Muscle of arm (tissue), 14 donors: ENCODE measurements at places on chromosomes 12 and 14.

DNA sequence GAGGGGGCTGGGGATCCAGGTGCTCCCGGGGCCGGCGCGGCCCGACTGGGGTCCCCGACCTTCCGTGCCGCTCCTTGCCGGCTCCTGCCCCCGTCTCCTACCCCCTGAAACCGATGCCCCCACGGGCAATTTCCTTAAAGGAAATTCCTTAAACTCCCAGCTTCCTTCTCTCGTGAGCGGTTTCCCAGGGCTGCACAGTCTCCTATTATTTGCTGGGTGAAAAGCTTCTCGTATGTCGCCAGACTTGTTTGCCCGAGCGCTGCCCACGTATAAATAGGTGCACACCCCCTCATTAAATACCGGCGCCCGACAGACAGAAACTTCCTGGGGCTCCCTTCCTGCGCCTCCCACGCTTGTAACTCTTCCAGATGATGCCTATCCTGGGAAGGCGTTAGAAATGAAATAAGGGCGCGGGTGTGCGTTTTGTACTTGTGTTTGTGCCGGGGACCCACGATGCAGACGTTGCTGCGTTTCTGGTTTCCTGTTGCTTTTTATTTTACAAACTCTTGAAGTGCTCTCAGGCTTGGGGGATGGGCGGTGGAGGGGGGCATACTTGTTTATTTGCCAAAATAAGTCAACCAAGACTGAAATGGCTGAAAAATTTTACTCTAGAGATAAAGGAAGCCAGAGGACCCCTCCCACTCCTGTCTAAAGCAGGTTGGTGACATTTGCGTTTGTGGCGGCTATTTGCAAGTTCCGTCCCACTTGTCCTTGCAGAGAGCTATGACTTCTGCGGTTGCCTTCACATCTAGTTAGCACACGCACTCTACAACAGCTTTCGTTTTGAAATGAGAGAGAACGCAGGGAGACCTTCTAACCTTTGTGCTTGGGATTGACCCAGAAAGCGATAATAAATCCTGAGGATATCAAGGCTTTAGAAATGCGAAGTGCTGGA, 1.0 kb downstream of the HIP1R start:
- no peak for DNase-seq

- no peak for DNase-seq
Measured at GRCh38 chr12:77402716-77403115, 337.3 kb upstream of the E2F7 start.

DNA sequence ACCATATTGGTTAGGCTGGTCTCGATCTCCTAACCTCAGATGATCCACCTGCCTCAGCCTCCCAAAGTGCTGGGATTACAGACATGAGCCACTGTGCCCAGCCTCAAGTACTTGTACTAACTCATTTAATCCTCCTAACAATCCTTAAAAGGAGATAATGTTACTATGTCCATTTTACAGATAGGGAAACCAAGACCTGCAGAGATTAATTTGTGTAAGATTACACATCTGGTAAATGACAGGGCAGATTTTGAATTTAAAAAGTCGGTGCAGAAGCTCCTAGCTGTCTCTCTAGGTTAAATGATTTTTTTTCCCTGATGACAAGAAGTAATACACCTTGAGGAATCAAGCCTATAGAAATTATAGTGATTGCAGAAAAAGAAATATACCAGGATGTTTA, 13.7 kb upstream of the HECTD1 start:
- no peak for DNase-seq

DNA sequence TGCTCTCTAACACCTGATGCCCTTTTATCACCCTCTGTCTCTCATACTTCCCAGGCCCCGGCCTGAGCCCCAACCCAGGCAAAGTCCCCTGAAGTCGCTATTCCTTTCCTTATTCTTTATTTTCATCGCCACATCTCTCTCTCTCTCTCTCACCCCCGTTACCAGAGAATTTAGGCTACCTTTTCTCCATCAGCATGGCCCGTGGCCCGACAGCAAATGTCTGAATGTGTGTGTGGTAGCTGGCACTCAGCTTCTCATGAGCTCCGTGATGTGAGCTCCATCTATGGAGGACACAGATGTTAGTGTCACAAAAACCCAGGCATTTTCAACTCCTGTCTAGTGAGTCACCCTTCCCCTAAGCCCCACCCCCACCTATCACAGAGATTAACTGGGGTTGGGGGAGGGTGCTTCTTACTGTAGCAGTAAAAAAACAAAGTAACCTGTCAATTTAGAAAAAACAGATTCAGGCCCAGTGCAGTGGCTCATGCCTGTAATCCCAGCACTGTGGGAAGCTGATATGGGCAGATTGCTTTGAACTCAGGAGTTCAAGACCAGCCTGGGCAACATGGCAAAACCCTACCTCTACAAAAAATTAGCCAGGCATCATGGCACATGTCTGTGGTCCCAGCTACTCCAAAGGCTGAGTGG, 53.8 kb downstream of the VCPKMT start:
- DNase-seq, result no peak

DNA sequence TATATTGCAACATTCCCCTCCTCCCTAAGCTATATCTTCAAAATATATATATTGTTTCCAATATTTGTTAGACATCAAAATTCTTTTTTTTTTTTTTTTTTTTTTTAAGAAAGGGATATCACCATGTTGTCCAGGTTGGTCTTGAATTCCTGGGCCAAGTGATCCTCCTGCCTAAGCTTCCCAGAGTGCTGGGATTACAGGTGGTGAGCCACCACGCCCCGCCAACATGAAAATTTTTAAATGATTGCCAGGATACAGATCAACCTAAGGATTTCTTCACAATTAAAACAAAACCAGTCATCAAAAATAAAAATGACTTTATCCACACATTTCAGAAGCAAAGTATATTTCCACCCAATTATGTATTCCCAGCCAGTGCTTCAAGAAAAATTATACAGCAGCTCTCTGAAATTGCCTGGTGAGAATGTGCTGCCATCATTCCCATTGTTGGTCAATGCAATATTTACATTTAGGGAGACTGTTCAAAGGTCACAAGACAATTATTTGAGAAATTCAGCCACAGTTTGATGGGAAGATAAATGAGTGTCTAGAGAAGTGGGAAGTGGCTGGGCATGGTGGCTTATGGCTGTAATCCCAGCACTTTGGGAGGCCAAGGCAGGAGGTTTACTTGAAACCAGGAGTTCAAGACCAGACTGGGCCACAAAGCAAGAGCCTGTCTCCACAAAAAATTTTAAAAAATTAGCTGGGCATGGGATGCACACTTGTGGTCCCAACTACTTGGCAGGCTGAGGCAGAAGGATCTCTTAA, 141.7 kb upstream of the AMIGO2 start:
- no peak for DNase-seq

- no peak for DNase-seq
Measured at GRCh38 chr12:28742791-28743190, 406.3 kb upstream of the FAR2 start.

- peak; percentile 25 for DNase-seq
Measured at GRCh38 chr12:122366685-122367475, 55.6 kb downstream of the CLIP1 start.

DNA sequence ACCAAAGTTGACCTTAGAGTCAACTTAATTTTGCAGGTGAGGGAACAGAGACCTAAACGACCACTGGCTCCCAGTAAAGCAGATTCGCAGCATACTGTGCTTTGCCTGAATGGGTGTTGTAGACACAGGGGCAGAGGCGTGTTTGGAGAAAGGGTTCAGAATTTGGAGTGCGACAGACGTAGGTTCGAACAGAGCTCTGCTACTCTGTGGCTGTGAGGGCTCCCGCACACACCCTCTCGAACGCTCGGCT, 243 bp upstream of the TOMM20L start:
- DNase-seq, result no peak

- no peak for DNase-seq
Measured at GRCh38 chr14:104119119-104119487, 19.3 kb upstream of the KIF26A start.

DNA sequence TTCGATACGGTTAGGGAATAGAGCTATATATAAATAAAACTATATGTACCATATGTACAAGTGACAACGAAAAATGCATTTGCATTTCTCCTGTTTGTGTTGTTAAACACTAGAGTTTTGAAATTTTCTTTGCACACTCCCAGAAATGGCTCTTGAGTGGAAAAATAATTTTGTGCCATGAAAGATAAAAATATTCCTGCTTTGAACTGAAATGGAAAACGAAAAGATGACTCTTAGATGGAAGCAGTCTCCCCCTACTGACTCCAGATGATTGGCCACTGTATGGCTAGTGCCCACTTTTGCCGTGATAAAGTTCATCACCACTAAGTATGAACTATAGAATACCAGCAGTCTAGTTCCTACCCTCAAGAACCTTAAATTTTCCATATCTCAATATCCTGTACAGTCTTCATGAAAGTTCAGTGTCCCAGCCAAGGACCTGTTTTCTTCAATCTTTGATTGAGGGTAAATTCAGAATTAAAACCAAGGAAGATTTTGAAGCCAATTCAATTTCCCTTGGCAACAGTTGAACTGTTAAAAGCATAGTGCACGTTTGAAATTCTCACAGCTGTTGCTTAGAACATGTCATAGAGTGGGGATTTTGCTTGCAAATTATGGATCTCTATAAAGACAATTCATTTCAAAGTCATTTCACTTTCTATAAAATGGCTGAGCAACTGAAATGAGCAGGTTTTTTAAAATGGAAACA, 1.6 kb upstream of the PPP2R5E start:
- no peak for DNase-seq

DNA sequence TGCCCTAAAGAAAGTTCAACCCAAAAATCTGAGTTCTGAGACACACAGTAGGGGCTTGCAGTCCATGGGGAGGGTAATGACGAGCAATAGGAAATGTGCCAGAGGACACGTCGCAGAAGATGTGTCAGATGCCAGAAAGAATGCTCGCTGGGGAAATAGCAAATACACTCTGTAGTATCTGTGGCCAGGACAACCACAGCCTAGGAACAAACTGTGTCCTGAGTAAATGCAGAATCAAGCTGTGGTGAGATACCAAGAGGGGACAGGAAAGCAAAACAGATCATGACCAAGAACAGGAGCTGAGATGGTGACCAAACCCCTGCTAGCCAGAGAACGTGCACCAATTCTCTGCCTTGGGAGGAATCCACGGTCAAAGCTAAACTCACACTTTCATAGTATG, 9.1 kb downstream of the CRACR2A start:
- DNase-seq, result no peak

DNA sequence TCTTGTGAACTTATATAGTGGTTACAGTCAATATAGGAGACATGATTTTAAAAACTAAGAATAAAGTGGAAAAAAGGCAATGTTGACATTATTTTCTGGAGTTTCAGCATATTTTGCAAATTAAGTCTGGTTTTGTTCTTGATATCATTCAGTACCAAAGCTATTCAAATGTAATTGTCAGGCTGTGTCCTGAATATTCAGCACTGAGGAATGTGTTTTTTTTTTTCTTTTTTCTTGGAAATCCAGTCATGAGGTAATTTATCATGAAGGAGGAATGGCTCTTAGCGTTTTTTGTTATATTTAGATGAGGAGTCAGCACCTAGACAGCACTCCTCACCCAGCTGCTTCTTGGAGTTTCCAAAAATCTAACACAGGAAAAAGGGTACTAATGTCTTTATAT, 225.5 kb downstream of the CCDC91 start:
- peak; percentile 6 for DNase-seq

- DNase-seq, result no peak
Measured at GRCh38 chr12:92473564-92473963, 229.2 kb upstream of the PLEKHG7 start.

DNA sequence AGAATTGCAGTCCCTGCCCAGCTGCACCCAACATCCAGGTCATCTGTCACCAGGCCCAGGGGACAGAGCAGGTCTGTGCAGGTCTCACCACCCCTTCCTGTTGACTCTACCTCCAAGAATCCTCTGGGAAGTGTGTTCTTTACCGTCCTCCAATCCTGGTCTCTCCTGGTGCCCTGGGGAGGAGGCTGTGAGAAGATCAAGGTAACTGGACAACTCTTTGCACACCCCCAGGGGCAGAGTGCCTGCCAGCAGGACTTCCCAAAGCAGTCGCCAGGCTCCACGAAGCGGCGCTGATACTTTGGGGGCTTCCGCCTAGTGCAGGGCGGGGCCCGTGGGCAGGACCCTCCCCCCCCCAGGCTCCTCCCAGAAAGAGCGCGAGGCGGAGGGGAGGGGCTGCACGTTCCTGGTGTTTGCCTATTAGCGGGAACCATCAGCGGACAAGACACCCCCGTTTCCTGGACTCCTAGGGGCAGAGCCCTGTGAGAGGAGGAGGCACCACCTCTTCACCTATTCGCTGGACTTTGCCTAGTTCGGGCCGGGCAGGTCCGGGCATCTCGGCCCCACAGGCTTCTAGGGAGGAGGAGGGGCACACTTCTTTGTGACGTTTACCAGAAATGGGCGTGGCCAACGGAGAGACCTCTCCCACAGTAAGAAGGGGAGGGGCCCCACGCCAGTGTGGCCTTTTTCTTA, 918.0 kb downstream of the AACS start:
- peak; percentile 84 for DNase-seq

- DNase-seq, result peak; percentile 40
Measured at GRCh38 chr12:31234955-31235867, 90.7 kb downstream of the SINHCAF start.

DNA sequence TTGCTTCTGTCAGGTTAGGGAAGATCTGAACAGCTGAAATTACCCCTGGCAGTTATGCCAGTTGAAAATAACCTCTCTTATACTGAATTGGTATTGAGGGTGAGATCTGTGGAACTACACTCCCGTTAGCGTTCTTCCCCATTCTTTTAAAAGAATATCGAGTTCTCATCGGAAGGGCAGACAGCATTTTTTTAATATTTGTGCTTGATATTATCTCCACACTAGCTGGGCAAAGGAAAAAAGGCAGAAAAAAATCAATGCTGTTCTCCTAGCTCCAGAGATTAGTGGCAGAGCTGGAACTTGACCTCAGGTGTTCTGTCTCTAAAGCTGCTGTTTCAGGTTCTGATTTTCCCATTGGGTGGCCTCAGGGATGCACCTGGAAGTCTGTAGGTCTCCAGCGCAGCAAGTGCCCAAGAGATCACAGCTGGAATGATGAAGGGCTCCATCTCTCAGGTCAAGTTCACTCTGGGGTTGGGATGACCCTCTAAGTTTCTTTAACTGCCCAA, 67.5 kb downstream of the SLC38A1 start:
- DNase-seq, result no peak

DNA sequence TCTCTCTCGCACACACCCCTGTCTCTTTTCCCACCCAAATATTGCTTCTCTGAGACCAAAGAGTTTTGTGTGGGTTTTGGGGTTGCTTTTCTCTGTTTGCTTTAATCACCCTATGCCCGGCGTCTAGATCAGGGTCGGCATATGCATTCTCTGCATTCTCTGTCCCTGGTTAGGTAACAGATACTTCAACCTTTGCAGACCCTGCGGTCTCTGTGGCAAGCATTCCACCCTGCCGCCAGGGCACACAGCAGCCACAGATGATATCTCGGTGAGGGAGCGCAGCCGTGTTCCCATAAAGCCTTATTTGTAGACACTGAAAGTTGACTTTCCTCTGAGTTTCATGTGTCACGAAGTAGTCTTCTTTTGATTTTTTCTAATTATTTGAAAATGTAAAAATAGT, 110.4 kb upstream of the FZD10 start:
- DNase-seq, result no peak

GRCh38 chr12:91093341-91093740, 18.0 kb downstream of the LUM start:
- DNase-seq, result no peak

GRCh38 chr12:26608706-26609105, 224.3 kb downstream of the ITPR2 start:
- DNase-seq, result no peak
